ENCODE measurements at places on chromosomes 3 and 15.

DNA sequence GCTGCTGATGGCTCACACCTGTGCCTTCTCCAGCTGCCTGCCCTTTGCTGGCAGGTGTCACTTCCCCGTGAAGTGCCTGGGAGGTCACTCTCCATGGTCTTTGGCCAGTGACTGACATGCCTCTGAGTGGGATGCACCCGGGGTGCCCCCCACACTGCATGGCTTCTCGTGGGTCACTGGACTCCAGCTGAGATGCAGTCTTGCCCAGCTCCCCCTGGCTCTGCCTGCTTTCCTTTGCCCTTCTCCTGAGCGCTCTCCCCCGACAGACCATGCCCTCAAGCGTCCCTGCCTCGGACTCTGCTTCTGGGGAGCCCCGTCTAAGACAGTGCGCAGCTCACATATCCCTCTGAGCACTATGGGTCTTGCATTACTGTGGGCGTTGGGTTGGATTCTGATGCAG is 14.4 kb downstream of the FBLN2 start:
- no peak for DNase-seq

DNA sequence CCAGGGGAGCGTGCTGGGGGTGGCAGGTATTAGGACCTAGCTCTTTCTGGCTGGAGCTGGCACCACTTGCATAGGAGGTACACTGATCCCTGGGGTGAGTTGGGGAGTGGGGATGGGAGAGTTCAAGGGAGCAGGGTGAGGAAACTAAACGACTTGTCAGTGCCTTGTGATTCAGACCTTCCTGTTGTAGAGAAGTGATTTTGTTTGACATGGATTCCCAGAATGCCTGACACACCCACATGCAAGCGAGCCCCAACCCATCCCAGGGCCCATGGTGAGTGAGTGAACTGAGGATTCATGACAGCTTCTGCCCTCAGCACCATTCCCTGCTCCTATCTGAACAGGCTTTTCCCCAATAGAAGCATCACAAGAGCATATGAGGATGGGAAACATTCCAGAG is 15.6 kb upstream of the UBE2Q2 start:
- DNase-seq: no peak

DNA sequence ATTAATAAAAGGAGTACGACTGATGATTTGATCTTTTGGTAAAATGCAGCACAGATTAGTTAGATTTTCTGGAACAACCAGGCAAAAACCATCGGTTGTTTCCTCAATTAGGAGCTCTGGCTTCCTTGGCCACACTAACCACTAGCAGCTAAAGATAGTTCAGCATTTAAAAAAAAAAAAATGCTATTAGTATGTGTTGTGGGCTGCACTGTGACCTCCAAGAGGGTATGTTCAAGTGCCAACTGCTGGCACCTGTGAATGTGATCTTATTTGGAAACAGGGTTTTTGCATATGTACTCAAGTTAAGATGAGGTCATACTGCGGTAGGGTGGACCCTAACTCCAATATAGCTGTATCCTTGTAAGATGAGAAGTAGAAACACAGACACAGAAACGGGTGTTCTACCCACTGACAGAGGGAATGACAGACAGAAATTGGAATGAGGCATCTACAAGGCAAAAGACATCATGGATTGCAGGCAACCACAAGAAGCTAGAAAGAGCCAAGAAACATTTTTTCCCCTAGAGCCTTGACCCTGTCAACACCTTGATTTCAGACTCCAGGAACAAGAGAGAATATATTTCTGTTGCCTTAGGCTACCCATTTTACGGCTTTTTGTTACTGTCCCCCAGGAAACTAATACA is 534.6 kb upstream of the ROBO2 start:
- DNase-seq: no peak

GRCh38 chr15:70197945-70198361 is 100.2 kb upstream of the TLE3 start:
- no peak for DNase-seq

DNA sequence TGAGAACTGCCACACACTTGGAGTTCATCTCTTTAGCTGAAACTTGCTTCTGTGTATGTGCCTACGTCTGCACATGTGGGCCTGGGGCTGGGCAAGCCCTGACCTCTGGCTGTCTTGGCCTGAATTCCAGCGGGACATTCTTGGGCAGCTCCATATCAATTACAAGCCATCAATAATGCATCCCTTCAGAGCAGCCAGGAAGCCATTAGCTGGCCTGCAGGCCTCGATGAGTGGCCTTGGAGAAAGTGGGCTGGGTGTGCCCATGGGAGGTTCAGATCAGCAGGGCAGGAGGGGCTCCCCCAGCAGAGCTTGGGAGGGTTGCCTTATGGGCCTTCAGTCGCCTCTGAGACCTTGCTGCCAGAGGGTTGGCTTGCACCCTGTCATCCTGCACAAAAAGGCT is 124.1 kb downstream of the ETFA start:
- no peak for DNase-seq

GRCh38 chr3:140242818-140243276 is 307.9 kb downstream of the CLSTN2 start:
- no peak for DNase-seq

GRCh38 chr3:71511037-71511436 is 72.5 kb downstream of the FOXP1 start:
- DNase-seq: peak; percentile 47

GRCh38 chr3:162166543-162166942 is 669.9 kb downstream of the OTOL1 start:
- DNase-seq: no peak

DNA sequence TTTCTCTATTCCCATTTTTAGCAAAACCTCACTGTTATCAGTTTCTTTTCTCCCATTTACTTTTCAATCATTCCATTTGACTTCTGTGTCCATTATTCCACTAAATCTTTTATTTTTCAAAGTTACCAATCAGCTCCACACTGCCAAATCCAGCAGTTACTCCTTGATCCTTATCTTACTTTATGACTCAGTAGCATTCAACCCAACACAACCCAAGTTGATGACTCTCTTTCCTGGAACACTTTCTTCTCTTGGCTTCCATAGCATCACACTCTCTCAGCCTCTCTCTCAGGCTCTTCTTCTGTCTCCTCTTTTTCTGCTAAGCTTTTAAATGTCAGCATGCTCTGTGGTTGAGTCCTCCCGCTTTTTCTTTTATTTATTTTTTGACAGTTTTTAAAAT is 36.3 kb downstream of the RASGRP1 start:
- DNase-seq: no peak

DNA sequence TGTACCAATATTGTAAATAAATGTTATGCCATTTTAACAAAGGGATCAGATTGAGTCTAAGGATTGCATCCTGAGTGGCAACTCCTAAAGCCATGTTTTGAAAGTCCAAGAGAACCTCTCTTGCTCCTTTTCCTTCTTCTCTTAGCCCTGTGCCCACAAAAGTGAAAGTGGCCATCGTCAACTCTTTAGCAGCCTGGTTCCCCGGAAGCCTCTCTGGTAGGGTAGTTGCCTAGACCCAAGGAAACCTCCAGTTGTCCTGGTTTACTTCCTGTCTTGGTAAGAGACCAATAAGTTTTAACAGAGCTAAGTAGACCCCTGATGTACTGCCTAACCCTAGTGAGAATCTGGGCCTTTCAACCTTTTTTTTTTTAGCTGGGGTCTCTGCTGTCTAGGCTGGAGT is 10.2 kb upstream of the ITPKA start:
- no peak for DNase-seq

DNA sequence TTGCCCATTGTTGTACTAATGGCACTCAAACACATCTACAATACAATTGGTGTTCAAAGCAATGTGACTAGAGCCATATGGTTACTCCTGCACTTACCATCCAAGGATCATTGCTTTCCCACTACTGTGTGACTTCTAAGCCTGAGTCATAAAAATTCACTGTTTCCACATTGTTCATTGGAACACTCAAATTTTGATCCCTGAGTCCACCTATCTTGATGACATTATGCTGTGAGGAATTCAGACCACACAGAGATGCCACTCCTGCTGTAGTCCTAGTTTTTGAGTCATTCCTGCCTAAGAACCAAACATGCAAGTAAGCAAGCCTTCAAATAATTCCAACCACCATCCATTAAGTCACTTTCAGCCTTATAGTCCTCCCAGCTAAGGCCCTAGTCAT is 176.2 kb downstream of the EFHB start:
- no peak for DNase-seq

GRCh38 chr3:78368636-78369345 is 1328.9 kb downstream of the ROBO2 start:
- no peak for DNase-seq

- peak; percentile 77 for DNase-seq
Observed at GRCh38 chr3:190533511-190534281, 19.8 kb downstream of the IL1RAP start.

DNA sequence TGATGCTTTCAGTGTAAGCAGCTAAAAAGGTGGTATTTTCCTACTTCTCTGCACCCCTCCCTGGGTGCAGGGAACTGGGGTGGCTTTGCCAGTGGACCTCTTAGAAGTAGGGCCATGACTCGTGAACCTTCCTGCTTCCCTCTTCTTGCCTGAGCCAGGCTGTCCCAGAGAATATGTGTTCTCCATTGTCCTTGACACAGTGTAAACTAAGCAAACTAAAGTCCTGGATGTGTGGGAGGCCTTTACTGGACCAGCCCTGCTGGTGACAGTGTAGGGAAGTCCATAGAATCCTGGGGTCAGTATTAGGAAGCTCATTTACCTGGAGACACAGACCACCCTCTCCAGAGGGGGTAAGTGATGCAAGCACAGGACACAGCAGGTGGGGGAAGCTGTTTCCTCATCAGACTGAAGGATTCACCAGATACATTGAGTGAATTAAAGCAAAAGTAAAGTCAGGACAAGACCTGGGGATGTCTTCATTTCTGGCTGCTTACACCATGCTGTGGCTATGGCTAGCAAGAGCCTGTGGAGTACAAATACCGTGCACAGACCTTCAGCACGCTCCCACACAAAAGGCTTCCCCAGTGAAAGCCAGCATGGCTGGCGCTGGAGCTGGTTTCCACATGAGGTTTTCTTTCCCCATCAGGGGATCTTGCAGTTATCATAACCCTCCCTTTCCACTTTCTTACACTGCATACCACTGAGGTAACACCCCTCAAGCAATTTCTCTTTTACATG is 64.8 kb upstream of the LPP start:
- DNase-seq: no peak

DNA sequence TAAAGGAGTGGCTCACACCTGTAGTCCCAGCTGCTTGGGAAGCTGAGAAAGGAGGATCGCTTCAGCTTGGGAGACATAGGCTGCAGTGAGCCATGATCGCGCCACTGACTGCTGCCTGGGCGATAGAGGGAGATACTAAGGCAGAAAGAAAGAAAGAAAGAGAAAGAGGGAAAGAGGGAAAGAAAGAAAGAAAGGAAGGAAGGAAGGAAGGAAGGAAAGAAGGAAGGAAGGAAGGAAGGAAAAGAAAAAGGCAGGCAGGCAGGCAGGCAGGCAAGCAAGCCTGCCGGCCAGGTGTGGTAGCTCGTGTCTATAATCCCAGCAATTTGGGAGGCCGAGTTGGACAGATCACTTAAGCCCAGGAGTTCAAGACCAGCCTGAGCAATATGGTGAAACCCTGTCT is 15.3 kb downstream of the SLC28A1 start:
- DNase-seq: no peak

All from KBM-7 (cell line).